Mucosa of descending colon (tissue), 3 donors: ENCODE measurements at places on chromosomes 6 and 20. TPM values are rescaled to one million over a fixed set of nuclear protein-coding genes. Genes with fewer than 3 reads are reported as not detected.
A peak's percentile ranks its signal among the peaks of the same experiment; 100 is the strongest.

- no peak for DNase-seq
These were observed 70.2 kb downstream of the CEP57L1 start for GRCh38 chr6:109165392-109165974.

TRAPPC3L gene
- not detected for total RNA-seq

GRCh38 chr6:170260686-170261085 lies 30.2 kb downstream of the DLL1 start:
- no peak for DNase-seq

GRCh38 chr6:149457316-149457884 lies 27.4 kb downstream of the ZC3H12D start:
- DNase-seq = no peak

VSTM2L gene
- 0.81 TPM for total RNA-seq

TRIM40 gene
- 19.8 TPM for total RNA-seq

TAAR5 gene
- total RNA-seq = not detected

- peak; percentile 44 for DNase-seq
These were observed 17.6 kb upstream of the SNAI1 start for GRCh38 chr20:49964964-49965780.

DNA sequence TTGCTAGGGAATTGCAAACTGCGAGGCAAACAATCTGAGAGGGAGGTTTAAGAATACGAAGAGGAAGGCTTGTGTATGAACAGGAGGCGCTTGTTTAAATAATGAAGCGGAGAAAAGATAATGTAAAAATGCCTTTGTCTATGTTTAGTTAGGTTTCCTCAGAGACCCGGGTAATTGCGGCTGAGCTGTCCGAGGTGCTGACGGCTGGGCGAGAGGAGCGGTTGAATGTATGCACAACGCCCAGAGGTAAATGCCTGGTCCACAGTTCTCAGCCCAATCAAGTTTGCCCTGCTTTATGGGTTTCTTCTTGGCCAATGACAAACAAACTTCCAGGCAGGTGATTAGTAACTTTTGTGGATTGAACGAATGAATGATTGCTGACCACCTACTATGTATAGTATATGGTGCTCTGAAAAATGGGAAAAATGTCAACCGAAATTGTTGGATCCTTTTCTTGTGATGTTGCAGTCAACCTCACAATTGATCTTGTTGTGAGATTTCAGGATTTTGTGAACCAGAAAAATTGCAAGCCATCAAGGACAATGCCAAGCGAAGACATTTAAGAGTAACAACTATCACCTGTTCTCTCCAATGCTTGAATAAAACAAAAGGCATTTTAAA lies 38.3 kb upstream of the SLC32A1 start:
- DNase-seq = no peak

DNA sequence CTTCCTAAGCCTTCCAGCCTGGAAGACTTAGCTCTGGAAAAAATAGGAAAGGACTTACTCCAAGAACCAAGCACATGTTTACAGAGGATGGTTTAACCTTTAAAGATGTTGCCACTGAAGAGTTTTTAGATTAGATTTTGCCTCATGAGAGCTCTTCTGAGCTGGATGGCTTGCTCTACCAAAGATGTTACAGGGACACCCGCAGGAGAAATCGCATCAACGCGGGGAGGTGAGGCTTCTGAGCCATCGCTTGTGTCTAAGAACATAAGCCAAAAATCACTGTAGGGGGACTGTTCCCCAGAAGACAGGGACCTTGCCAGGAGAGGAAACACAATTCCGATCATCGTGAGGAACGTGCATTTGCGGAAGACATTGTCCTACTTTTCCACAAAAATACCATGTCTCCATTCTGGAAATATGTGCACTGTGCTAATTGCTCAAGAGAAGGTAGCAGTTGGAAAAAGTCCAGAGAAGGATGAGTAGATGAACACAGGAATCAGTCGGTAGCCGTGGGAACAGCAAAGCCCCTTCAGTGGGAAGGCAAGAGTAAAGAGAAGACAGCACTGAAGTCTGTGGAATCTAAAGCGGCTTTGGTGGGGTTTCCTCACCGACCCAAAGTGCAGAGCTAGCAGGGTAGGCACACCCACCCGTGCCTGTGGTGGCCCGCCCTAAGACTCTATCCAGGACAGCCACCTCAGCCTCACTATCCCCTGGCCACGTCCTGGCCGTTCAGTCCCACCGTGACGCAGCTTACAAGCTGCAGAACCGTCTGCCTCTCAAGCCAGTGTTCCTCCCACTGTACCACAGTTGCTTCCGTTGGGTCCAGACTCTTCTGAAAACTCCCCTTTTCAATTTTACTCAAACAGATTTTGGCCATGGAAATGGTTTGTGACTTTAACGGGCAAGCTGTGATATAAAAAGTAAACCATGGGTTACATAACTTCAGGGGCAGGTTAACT lies 334.8 kb downstream of the NRN1 start:
- DNase-seq = no peak

GRCh38 chr20:6715401-6715941 lies 52.0 kb upstream of the BMP2 start:
- no peak for DNase-seq

GMPR gene
- 9.2 TPM for total RNA-seq

- no peak for DNase-seq
These were observed 361.5 kb downstream of the EPM2A start for GRCh38 chr6:145373826-145374225.

GRCh38 chr20:12870588-12870987 lies 138.2 kb upstream of the SPTLC3 start:
- no peak for DNase-seq

GRCh38 chr20:45067087-45067486 lies 33.8 kb downstream of the KCNS1 start:
- no peak for DNase-seq

KCNB1 gene
- 14.6 TPM for total RNA-seq

- no peak for DNase-seq
These were observed 25.9 kb downstream of the FOXQ1 start for GRCh38 chr6:1337791-1338190.

- DNase-seq = no peak
These were observed 235.1 kb downstream of the FNDC1 start for GRCh38 chr6:159404296-159404695.

- DNase-seq = no peak
These were observed 18.3 kb downstream of the BTN2A1 start for GRCh38 chr6:26475823-26476729.

GRCh38 chr6:22467645-22468044 lies 101.7 kb upstream of the HDGFL1 start:
- no peak for DNase-seq

- DNase-seq = no peak
These were observed 1211.1 kb upstream of the GJE1 start for GRCh38 chr6:140921366-140922226.

DNA sequence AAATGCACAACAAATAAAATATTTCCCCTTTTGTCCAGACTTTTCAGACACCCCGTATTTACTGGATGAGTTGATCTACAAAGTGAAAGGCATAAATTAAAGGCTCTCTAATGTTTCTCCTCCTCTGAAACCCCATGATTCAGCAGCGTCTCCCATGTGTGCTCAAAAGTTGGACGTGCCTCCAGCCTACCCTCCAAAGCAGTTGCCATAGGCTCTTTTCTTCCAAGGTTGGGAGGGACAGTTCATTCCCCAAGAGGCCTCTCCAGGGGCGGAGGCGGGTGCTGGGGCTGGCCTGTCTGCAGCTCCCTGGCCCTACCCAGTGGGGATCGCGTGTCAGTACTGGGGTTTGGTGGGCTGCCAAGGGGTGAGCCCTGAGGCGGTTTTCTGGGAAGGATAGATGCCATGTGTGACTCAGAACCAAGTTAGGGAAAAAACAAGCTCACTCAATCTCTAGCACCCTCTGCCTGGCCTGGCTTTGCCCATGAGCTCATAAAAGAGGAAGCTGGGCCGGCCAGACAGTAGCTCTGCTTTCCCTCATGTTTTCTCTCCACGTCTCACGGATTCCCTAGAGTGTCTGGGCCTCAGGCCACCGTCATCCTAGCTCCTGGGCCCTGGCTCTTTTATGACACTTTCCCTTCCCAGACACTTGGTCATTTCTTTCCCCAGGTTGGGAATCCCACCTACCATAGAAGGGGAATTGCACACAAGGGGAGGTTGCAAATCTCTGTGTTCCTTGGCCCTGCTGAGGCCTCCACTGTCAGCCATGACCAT lies 8.0 kb upstream of the IER3 start:
- DNase-seq = peak; percentile 91

DNA sequence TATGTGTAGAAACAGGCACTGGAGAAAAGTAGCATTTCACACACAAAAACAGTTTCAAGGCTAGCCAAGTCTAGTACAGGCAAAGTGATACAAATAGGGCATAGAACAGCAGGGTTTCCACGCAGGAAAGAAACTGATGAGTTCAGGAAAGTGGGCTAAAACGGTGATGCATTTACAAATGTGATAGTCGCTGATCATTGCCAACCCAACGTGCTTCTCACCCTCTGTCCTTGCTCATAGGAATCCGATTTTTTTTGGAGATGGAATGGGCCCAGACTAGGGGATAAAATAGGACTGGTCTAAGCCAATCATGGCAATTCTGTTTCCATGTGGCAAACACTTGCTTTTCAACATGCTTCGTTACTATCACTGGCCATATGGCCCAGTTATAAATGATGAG lies 536.6 kb downstream of the PRKN start:
- no peak for DNase-seq

DNA sequence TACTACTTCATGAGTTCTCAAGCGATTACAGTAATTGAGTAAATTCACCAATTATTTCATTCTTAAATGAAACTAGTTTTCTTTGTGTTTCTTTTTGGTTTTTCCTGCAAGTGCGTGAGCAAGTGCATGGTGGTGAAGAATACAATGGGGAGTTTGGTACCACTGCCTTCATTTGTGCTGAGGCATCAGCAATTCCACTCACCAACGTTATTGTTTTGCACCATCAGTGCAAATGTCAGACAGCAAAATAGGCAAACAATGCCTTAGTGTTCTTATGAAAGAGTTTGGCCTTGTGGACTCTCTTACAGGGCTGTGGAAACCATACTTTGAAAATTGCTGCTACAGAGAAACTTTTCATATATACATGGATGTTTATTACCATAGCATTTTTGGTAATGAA lies 8.2 kb downstream of the CDH26 start:
- DNase-seq = no peak

DNA sequence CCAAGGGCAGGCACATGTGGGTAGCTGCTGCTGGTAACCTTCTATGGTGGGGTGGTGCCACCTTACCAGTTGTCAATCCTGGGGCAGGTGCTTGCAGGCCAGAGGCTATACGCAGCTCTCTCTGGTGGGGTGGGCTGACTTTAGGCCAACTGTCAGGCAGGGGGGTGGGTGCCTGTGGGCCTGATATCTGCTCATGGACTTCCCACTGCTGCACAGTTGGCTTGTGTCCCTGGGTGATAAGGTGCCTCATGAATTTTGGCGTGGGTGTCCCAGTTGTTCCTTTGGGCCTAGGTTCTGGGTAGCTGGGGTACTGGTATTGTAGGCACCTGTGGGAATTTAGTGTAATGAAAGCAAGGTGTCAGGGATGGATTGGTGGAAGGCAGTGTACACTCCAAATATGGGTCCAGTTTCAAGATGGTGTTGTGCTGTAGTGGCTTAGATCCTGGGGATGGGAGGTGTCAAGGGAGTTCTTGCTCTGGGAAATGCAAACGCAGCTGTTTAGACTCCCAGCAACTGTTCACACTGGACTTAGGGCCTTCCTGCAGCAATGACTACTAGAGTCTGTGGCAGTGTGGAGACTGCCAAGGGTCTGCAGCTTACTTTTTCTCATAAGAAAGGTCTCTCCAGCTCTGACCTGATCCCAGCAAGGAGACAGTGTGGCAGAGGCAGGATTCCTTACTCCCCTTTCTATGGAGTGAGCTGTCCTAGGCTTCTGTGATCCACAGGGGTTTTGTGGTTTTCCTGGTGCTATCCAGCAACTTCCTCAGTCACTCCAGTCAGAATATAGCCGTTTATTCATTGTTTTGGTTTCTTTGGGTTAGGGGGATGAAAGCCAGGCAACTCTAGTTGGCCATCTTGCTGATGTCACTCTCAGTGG lies 128.2 kb downstream of the CRYBG1 start:
- no peak for DNase-seq

- no peak for DNase-seq
These were observed 179.4 kb upstream of the TAB2 start for GRCh38 chr6:149138089-149138488.

TPBG gene
- 10.4 TPM for total RNA-seq

DNA sequence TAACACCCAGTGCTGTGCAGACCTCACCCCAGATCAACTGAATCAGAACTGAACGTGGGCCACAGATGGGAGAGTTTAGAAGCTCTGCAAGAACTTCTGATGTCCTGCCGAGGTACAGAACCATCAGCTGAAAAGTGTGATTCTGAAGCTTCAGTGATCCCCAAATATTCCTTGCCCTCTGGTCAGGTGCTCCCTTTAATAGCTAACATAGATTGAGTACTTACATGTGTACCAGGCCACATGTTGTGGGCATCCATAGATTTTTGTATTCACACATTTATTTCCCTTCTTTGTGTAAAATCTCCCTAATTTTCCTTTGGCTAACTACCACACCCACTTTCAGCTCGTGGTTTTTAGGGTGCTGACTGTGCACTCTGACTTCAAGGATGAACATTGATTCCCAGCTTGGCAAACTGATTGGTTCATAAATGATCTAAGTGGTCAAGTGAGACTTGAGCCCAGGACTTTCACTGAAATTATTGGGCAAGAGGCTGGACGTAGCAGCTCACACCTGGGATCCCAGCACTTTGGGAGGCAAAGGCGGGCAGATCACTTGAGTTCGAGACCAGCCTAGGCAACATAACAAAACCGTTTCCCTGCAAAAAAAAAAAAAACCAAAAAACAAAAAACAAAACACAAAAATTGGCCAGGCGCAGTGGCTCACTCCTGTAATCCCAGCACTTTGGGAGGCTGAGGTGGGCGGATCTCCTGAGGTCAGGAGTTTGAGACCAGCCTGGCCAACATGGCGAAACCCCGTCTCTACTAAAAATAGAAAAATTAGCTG lies 162.2 kb downstream of the BCAS1 start:
- no peak for DNase-seq

ULBP2 gene
- total RNA-seq = not detected
